Fibroblast of mammary gland (primary cell): ENCODE measurements at places on chromosomes 5 and 9.
A peak's percentile ranks its signal among the peaks of the same experiment; 100 is the strongest.

DNA sequence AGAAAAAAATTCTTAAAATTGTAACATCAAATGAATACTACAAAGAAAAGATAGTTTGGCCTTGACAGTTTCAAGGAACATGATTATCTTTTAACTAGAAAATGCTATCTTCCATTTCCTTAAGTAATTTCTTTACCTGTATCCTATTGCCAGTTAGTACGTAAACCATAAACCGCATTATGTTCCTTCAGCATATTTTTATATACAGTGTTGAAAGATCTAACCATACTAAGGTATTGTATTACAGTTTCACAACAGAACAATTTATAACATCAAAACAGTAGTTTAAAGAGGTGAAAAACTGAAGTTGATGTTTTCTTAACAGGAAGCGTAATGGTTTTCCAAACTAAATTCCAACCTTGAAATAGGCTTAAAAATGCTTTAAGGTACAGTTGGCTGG, 45.1 kb downstream of the GLRX start:
- DNase-seq, result no peak

GRCh38 chr9:79312686-79313421, 258.9 kb upstream of the TLE4 start:
- no peak for DNase-seq

DNA sequence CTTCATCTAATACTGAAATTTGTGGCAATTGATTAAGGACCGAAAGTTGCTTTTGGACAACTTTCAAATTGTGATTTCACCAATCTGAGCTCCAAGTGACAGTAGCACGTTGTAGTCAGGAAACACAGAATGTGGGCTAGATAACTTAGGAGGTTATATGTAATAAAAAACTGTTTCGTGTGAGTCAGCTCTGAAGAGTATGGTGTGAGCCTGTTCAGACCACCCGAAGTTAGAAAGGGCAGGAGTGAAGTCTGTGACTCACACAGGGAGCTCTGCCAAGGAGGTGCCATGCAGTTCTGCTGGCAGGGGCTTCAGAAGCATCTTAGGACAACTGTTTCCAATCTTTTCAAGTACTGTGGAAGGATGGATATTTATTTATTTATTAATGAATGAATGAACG, 16.4 kb upstream of the ZBTB34 start:
- DNase-seq, result peak; percentile 80

DNA sequence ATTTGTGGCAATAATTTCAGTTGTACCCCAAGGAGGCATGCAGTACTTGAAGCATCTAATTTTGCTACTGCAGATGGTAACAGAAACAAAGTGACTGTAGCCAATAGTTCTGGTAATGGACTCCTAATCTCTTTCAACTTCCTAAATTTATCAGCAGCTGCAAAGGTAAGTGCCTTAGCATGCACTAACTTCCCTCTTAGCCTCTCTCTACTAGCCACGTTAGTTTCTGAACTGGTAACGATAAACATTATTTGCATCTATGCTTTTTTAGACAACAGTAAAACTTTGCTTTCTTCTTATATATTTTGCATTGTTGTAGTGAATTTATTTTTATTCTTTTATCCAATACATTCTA, 6.2 kb upstream of the CKS2 start:
- no peak for DNase-seq

DNA sequence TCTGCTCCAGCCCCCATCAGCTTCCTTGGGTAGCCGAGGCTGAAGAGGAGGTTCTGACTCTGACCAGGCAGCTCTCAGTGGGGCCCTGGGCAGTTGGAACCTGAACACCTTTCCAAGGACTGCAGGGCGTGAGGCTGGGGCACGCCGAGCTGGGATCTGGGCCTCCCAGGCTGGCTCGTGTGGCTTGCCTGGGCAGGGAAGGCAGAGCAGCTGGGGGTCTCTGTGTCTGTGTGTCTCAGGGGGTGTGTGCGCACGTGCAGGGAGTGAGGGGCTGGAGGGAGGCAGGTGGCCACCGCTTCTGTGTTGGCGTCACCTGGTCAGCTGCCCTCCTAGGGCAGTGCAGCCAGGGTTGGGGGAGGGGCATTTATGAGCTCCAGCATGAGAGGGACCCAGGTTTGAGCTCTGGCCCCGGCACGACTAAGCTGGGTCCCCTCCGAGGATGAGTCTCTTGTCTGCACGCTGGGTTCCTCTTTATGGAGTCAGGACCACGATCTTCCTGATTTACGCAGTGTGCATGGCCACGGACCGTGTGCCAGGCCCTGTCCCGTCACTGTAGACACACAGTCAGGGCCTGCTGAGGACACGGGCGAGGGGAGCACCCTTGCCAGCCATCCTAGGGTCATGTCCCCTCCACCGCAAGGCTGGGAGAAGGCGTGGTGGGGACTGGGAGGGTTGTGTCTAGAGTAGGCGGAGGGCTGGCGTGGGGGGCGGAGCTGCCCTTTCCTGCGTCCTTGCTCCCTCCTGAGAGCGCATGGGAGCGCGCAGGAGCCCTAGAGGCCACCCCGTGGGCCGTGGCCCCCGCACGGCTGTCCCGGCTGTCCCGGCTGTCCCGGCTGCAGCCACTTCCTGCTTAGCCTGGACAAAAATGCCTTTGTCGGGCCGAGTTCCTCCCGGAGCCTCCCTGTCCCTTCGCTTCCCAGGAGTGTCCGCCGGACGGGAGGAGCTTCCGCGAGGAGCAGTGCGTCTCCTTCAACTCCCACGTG, 4.6 kb downstream of the ADAMTSL2 start:
- no peak for DNase-seq

DNA sequence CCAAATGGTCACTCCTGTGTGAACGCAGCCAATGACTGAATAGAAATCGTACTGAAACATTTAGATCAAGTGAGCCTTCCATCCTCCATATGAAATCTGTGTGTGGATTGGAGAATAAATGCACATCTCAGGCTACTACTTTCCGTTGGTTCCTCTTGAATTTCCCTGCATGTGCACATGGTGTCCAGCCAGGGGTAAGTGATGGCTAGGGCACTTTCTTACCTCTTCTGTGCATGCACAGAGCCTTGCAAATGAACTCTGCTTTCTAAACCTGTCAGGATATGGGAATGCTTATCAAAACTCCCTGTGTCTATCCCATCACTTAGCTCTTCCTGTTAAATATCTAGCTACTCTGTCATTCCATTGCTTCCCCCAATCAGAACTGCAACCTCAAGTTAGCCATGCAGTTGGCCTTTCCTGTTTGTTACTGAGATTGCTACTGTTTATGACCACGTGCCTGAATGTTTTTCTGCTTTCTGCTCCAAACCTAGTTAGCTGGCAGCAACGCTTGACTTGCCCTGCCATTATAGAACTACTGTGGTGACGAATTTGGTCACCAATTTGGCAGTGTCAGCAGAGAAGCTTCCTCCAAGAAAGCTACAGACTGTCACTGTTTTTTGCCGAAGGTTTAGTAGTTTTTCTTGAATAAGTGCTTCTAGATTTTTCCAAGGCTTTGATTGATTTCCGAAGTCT, 661.6 kb downstream of the LRRC70 start:
- DNase-seq, result no peak

DNA sequence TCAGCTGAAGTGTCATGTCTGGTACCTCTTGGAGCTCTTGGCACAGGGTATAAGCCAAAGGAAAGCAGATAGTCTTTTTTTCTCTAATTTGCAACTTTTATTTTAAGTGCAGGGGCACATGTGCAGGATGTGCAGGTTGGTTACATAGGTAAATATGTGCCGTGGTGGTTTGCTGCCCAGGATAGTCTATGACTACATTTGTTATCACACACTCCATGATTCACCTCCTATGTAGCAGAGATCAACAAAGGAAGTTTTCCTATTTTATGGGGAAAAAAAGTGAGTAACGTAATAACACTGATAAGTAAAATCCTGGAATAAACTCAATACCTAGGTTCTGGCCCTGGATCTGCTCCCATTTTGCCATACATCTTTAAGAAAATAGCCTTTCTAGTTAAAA, 234.6 kb downstream of the CAAP1 start:
- no peak for DNase-seq

- DNase-seq, result peak; percentile 76
Observed at GRCh38 chr9:98775831-98776441, 20.4 kb downstream of the ANKS6 start.

- DNase-seq, result no peak
Observed at GRCh38 chr5:31485376-31486207, 46.3 kb downstream of the DROSHA start.

DNA sequence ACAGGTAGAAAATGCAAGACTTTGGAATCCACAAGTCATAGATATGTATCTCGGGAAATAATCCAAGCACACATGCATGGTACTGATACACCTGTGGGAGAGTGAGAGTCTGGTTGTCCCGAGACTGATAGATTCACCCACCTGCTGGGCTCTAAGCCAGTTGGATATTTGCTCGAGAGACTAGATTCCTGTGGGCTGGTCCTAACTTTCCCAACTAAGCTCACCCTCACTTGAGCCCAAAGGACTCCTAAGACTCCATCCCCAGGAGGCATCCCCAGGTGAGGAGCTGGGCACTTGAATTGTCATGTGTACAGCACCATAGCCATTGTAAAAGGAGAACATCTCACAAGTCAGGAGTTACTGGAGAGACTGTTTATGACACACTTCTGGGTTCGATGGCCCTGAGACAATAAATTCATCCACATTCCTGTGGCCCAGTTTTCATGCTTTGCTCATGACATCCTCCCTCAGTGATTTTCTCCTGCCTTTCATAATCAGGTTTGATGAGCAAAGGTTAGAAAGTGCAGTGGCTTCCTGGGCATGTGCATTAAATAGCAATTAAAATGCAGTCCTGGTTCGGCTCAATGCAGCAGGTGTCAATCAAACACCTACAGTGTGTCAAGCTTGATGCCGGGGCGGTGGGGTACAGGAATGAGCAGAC, 18.1 kb downstream of the SLC1A1 start:
- peak; percentile 77 for DNase-seq

GRCh38 chr5:154370813-154371212, 75.0 kb upstream of the SAP30L start:
- no peak for DNase-seq

DNA sequence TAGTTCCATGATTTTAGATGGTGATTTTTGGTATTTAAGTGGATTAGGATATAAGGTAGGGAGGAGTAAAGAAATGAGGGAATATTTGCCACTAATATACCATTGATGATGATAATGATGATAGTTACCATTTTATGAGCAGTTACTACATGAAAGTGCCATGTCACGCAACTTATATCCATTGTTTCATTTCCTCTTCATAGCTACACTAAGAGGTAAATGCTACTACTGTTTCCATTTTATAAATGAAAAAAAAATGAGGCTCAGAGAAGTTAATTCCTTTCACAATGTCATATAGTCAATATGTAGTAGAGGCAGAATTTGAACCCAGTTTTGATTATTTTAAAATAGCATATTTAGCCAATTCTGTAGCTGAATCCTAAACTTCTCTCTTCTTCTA, 112.2 kb upstream of the ADRA1B start:
- DNase-seq, result no peak

DNA sequence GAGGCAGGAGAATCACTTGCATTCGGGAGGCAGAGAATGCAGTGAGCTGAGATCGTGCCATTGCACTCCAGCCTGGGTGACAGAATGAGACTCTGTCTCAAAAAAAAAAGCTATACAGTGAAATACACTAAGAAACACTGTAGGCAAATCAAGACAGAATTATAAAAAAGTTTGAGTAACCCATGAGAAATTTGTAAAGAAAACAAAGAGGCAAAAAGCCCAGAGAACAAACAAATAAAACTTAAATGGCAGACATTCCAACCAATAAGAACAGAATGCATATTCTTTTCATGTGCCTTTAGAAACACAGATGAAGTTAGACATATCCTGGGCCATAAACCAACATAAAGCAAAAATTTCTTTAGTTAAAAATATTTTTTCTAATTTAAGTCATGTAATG, 30.6 kb downstream of the ZNF169 start:
- DNase-seq, result no peak

DNA sequence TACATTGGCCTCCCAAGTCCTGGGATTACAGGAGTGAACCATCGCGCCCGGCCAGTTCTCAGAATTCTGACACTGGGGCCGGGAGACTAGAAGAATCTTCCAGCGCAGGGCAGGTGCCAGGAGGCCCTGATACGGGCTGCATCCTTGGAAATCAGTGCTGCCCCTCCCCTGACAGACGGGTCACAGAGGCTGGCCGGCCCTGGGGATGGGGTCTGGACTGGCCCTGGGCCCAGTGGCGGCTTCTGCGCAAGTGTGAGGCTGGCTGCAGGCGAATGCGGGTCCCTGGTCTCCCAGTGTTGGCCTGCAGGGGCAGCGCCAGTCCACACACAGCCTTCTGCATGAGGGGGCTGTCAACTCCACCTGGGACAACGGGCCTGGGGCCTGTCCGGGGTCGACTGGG, 831 bp upstream of the TBC1D9B start:
- DNase-seq, result no peak

DNA sequence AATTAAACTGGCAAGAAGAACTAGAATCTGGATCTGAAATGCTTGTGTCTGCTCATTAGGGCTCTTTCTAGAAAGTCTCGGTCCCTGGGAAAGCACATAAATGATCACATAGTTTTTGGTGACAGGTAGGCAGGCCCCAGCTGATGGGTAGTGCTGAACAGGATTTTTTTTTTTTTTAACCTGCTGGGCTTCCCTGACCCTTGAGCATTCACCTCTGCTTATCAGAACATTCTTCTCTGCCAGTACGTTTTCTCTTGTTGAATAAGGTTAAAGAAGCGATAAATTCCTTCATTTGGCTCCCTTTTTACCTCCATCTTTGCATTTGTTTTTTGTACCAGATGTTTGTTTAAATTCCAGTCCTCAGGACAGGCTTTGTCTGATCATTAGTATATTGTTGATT, 8.8 kb downstream of the KDM4C start:
- DNase-seq, result no peak

DNA sequence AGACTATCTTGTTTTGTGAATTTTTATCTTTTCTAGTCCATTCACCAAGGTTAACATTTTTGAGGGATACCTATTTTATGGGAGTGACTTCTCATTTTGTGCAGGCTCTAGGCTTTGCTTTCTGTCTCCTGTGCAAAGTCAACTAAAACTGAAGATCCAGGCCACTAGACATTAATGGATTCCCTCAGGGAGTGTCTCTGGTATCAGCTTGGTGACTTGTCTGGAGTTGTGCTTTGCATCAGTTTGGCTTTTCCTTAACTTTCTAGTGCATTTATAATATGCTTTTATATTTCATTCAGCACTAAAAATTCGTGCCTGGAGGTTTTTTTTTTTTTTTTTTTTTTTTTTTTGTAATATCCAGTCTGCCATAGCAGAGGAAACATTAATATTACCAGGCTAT, 144.2 kb downstream of the YIPF5 start:
- no peak for DNase-seq

DNA sequence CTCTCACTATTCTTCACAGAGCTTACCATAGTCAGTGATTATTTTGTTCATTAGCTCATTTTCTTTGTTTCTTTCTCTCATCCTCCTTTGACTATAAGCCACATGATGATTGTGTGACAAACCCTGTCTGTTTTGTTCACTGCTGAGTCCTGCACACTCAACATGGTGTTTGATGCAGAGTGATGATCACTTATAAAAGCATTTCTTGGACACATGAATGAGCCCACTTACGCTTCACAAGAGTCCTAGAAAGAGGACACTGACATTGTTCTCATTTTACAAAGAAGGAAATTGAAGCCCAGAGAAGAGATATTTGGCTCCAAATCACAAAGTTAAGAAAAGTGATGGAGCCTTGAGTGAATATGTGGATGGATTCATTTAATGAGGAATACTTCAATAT, 13.4 kb downstream of the ABLIM3 start:
- DNase-seq, result no peak
